HFF-Myc (cell line): ENCODE measurements at places on chromosomes 13 and 19.

GRCh38 chr19:37817180-37817981, 38.0 kb upstream of the ZNF573 start:
- DNase-seq, result no peak

- no peak for DNase-seq
These were observed 47.7 kb downstream of the SLC10A2 start for GRCh38 chr13:103018556-103018955.

DNA sequence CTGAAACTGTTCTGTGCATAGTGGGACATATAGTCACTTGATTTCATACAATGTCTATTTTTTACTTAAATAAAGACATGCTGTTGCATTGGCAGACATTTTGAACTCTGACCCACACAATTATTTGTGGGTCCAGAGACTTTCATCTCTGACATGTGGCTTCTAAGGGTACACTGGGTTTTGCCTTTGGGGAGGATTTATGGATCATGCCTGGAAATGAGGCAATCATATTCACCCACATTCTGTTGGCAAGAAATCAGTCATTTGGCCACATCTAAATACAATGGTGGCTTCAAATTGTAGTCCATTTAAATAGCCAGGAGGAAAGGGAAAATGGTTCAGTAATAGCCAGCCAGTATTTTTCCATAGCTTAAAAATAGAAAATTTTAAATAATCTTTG, 238.3 kb upstream of the KLF12 start:
- no peak for DNase-seq

GRCh38 chr19:2337329-2337707, 8.8 kb downstream of the SPPL2B start:
- DNase-seq, result no peak

DNA sequence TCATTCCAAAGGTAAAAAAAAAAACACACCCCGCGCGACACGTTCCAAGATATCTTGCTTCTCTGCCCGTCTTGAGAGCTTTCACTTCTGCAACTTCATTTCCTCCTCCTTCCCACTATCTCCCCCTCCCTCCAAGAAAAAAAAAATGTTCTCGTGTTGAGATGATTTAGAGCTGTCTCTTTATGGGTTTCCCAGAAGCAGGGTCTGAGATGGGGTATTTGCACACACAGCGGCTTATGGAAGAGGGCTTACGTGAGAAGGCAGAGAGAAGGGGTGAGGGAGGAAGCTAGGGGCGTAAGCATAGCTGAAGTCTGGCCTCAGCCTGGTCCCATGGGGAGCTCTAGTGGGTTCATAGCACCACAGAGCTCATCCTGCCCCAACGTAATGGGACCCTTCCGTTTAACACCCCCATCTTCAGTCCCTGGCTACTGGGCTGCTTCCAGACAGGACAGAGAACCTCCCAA, 31.3 kb upstream of the USE1 start:
- DNase-seq, result no peak

GRCh38 chr19:48681127-48681470, 8.3 kb upstream of the NTN5 start:
- DNase-seq, result no peak

DNA sequence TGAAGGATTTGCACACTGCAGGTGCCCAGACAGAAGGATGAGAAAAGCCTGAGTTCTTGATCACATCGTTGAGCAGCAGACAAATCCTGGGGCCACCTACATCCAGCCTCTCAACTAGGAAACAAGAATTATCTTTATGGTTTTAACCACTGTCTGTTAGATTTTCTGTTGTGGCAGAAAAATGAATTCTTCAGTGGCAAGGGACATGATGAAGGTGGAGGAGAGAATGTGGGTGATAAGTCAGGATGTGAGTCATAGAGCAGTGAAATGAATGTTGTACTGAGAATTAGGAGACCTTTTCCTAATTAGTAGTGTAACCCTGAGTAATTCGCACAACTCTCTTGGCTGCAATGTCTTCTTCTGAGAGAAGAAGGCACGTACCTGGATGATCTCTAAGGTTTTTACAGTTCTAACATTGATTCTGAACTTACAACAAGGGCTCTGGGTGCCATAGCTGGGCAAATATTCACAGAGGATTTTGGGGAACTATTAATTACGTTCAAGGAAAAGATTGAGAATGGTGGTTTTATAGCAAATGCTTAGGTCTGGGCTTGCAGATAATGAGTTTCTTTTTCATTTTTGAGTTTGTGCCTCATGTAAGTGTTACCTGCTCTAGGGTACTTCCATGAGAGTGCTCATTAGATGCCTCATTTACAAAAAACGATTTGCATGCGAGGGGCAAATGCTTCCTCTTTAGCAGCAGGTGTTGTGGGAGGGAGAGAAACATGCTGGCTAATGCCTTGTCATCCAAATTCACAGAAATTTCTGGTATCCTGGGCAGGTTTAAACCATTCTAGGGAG, 111.0 kb upstream of the KL start:
- DNase-seq, result no peak

GRCh38 chr19:47699360-47699917, 13.8 kb upstream of the EHD2 start:
- no peak for DNase-seq

DNA sequence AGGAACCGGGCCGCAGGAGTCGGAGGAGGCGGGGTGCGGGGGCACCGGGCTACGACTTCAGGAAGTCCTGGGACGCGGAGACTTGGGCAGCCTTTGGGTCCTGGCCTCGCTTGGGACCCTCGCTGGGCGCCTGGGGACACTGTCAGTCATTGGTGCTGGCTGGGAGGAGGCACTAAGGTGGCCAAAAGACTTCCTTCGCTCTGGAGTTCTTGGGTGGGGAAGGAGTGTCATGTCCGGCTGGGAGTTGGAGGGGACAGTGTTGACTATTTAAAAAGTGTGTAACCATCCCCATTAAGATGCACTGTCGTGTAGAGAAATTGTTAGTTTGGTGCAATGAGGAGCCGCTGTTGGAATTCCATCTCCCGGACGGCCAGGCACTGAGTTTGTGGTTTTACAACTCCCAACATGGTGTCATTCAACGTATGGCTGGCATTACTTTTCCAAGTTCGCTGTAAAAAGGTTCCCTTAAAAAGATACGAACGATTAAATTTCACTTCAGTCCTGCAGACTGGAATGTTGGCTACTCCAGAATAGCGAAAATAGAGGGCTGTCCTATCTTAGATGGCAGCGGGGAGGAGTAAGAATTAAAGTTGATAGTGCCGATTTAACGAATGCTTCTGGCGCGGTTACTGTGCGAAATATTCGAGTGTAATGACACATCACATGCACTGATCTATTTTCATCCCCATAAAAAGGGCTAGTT, 776 bp downstream of the DNAJC3 start:
- no peak for DNase-seq

- DNase-seq, result no peak
These were observed 63.3 kb downstream of the IRS2 start for GRCh38 chr13:109723046-109723445.

GRCh38 chr19:21835810-21836444, at the start of gene ZNF43:
Gene ZNF43 (minus strand): TSS chr19:21836182. CDS start chr19:21836038, 144 bp downstream.
- DNase-seq, result peak; percentile 79

DNA sequence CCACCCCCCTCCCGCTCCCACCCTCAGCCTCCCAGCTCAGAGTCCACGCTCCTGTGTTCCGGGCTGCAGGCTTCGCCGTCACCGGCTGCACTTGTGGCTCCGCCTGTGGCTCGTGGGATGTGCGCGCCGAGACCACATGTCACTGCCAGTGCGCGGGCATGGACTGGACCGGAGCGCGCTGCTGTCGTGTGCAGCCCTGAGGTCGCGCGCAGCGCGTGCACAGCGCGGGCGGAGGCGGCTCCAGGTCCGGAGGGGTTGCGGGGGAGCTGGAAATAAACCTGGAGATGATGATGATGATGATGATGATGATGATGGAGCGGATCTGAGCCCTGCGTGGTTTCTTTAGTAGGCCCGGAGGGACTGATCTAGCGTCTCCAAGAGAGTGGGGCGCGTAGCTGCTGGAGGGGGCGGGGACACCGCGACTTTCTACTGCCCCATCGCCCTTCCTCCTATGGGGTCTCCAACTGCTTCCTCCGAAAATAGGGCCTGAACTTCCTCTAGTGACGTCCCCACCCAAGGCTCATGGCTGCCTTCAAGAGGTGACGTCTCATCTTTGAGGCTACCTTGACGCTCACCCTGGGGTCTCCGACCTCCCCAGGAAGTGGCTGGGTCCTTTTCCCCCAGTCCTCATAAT, 1.4 kb downstream of the RETN start:
- no peak for DNase-seq

DNA sequence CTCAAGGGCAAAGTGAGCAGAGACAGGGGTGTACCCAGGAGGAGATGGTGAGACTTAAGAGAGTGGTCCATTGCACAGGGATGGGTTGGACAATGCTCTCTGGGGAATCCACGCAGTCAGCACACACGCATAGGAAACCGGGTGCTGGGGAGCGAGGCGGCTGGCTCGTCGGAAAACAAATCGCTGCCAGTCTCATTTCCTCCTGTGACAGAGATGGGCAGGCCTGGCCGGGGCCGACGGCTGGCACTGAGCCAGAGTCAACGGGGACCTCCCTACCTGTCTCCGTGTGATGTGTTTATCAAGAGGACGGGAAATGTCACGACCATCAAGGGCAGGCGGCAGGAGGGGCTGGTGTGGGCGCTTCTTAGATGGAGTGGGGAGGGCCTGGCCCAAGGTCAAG, 27.3 kb downstream of the PTPRS start:
- DNase-seq, result no peak

DNA sequence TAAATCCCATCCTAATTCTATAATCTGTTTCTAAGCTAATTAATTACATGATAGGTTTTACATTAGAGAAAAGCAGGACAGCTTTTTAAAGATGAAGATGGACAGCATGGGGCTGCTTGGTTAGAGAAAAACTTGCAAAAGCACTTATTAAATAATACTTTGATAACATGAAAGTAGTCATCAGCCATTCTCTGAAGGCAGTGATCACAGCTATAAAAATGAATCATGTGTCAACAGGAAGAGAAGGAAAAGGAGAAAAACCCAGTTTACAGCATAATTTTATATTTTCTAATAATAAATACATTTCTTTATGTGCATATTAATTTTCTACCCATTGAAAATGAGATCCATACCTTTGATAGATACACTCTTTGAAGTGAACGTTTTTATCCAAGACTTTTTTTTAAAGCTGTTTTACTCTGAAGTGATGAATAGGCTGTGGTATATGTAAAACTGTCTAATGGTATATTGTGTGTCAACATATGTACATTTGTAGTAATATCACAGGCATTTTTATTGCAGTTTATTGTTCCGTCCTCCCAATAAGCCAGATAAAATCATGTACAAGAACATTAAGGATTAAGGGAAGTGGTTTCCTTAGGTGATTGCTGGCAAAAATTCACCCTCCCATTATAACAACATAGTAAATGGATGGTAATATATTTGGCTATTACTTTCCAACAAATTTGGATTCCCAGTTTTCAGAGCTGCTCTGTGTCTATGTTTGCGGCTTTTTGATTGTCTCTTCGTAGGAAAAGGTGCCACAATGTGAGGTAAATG, 1.3 kb upstream of the KLF5 start:
- no peak for DNase-seq

DNA sequence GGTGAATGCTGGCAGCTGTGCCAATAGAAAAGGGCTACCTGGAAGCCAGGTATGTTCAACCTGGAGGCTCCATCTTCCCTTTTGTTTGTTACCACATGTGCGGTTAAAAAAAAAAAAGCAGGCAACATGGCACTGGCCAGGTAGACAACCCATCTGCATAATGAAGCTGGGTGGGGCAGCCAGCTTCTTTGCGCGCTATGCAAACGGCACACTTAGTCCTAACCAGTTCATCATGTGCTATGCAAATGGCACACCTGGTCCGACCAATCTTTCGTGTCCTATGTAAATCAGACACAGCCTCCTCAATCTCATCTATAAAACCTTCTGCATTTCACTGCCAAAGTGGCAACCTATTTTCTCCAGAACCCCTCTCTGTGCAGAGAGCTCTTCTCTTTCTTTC, 11.3 kb upstream of the IGSF23 start:
- no peak for DNase-seq

- no peak for DNase-seq
These were observed 30.4 kb downstream of the CEBPG start for GRCh38 chr19:33403973-33404304.

DNA sequence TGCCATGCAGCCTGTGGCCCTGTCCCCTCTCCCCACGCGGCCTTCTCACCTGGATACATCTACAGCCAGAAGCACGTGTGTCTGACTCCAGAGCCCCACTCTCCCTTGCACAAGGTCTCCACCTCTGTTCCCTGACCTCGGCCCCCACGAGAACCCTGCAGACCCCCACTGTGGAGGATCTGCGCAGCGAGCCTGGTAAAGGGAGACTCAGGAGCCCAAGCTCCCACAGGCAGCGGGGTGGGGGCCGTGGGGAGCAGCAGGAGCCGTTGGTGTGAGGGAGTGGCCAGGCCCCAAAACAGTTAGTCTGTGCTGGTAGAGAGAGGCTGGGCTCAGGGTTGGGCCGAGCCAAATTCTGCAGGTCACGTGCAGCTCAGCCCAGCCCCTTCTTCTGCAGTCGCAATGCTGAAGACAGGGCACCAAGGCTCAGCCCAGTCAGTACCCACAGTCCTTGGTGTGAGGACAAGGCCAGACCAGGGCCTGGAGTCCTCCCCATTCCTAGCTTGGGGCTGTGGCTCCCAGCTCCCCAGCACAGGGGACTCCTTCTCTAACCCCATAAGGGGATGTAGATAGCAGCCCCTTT, 28.7 kb upstream of the SLC7A10 start:
- DNase-seq, result no peak

DNA sequence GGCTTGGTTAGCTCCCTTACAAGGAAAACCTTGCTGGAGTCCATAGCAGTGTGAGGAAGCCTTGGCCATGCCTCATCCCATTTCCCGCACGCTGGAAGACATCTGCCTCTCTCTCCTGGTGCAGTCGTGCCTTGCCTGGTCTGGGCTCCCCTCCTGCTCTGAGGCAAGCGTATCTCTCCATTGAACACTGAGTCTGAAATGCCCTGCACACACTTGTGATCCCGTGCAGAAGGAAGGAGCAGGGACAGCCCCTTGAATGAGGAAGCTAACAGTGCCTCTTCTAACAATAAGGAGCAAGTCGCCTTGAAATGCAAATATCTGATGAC, 407 bp upstream of the ZNF440 start:
- no peak for DNase-seq

- no peak for DNase-seq
These were observed 17.4 kb downstream of the CHST8 start for GRCh38 chr19:33639035-33639681.

GRCh38 chr13:112729408-112729807, 39.6 kb downstream of the ATP11A start:
- no peak for DNase-seq

GRCh38 chr19:16106121-16106520, 5.6 kb upstream of the RAB8A start:
- no peak for DNase-seq

- DNase-seq, result no peak
These were observed 10.4 kb downstream of the SPINT2 start for GRCh38 chr19:38274739-38275138.
